ENCODE measurements at places on chromosomes 2 and 18. TPM values are rescaled to one million over a fixed set of nuclear protein-coding genes. Genes with fewer than 3 reads are reported as not detected.

Gene PFN4
- total RNA-seq, result 0.24 TPM

Gene ANKAR
- 2.7 TPM for total RNA-seq

Gene LRP1B
- 0.40 TPM for total RNA-seq

Gene SLC23A3
- total RNA-seq, result 0.64 TPM

Gene FECH
- 21.9 TPM for total RNA-seq

Gene PLCL1
- total RNA-seq, result 0.20 TPM

Gene BMP10
- not detected for total RNA-seq

Gene LAPTM4A
- total RNA-seq, result 85.4 TPM

Gene CBLN2
- not detected for total RNA-seq

Gene SCYGR2
- total RNA-seq, result not detected

Gene SLC4A5
- total RNA-seq, result 0.56 TPM

Gene C2orf76
- total RNA-seq, result 8.0 TPM

Gene ANTXR1
- 13.9 TPM for total RNA-seq

Gene CHRND
- not detected for total RNA-seq

Gene KCTD18
- total RNA-seq, result 10.8 TPM

Gene MARCHF7
- total RNA-seq, result 86.3 TPM

Gene CXCR4
- total RNA-seq, result 3.6 TPM

Gene GPR35
- 0.24 TPM for total RNA-seq

Gene PTPRM
- total RNA-seq, result 5.3 TPM

Gene NT5DC4
- not detected for total RNA-seq

Gene ANKRD30BL
- total RNA-seq, result not detected

Gene VWC2L
- not detected for total RNA-seq

Gene MXD1
- total RNA-seq, result 155 TPM

Gene DNAJC5G
- not detected for total RNA-seq

Gene LINC00305
- not detected for total RNA-seq

Gene FIGN
- total RNA-seq, result 1.0 TPM

Gene RFTN2
- 1.5 TPM for total RNA-seq

Gene GCG
- not detected for total RNA-seq

Gene RNF103
- total RNA-seq, result 12.6 TPM

Gene DPP10
- not detected for total RNA-seq

Gene PDE1A
- 1.2 TPM for total RNA-seq

Gene NR4A2
- 3.1 TPM for total RNA-seq

Gene SESTD1
- 19.8 TPM for total RNA-seq

Gene KCNE4
- 0.12 TPM for total RNA-seq

Gene DUSP19
- 1.2 TPM for total RNA-seq

Gene SERPINB4
- total RNA-seq, result 418 TPM

Gene HRH4
- 0.28 TPM for total RNA-seq

Gene BBS5
- 3.5 TPM for total RNA-seq

Gene SIGLEC15
- total RNA-seq, result not detected

Gene ATP6V1C2
- 5.1 TPM for total RNA-seq

Gene WDR43
- 44.9 TPM for total RNA-seq

Gene KCNS3
- 3.4 TPM for total RNA-seq

Gene PLA2R1
- total RNA-seq, result 6.2 TPM

Gene BABAM2
- total RNA-seq, result 29.5 TPM

Gene DPYSL5
- total RNA-seq, result not detected

Gene DCDC2C
- not detected for total RNA-seq

Gene UGT1A7
- 13.9 TPM for total RNA-seq

Gene GRB14
- total RNA-seq, result 0.36 TPM

Gene VSNL1
- total RNA-seq, result 65.6 TPM

Gene MERTK
- total RNA-seq, result 5.4 TPM

Gene SERPINB10
- 0.36 TPM for total RNA-seq

Gene ALPI
- total RNA-seq, result not detected

Gene MTX2
- 25.5 TPM for total RNA-seq

Gene FTCDNL1
- 1.6 TPM for total RNA-seq

Data from esophagus mucosa (tissue), 1 donor.